ENCODE measurements at places on chromosomes 7 and 10.

GRCh38 chr10:68106656-68107055 is 2.6 kb upstream of the MYPN start:
- no peak for DNase-seq

DNA sequence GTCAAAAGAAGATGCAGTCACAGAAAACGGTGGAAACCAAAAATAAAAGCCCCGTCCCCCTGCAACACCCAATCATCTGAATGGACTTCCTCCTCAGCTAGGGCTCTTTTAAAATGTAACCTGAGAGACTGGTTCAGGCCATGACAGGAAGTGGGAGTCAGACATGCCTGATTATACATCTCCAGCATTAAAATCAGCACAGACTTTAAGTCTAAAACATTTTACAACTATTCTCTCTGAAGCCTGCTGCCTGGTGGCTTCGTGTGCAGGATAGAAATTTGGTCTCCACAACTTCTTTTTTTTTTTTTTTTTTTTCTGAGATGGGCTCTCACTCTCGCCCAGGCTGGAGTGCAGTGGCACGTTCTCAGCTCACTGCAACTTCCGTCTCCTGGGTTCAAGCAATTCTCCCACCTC is 30.3 kb downstream of the HACD1 start:
- DNase-seq = no peak

DNA sequence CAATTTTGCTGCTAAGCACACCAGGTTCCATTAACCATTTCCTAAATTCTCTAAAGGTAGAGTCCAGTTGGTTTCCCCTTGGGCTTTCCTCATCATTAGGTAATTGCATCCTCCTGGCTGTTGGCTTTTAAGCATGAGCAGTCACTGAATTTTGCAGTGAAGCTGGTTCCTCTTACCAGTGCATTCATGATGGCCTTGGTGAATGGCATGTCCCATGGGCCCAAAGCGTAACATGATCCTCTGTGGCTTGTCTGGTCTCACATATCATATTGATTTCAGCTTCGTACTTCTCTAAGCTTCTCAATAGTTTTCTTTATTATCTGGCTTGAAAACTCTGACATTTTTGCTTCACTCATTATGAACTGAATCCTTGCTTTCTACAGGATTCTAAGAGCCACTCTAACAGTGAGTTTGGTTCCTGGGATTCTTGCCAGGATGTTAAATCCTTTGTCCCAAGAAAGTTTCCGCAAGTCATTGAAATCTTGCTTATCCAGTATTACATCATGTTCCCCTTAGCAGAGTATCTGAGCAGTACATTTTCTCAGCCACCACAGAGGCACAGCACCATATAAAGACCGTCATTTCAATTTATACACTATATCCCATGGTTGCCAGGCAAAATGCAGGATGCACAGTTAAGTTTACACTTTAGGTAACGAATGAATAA is 134.2 kb downstream of the PTN start:
- no peak for DNase-seq

DNA sequence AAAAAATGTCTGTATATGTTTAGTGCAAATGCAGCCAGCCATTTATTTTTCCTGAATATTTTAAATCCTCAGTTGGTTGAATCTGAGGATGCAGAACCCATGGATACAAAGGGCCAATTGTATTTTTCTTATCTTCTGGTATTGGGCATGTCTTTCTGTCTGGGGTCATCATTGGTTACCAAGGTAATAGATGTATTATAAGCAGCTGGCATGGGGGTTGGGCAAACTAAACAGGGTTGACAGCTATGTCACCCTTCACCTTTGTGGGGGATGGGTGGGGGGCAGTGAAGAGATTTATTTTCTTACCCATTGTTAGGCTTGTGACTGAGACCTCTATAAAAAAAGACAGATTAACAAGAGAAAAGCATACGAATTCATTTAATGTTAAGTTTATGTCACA is 38.8 kb downstream of the CDHR3 start:
- no peak for DNase-seq

GRCh38 chr10:3361640-3362039 is 189.1 kb upstream of the PITRM1 start:
- no peak for DNase-seq

DNA sequence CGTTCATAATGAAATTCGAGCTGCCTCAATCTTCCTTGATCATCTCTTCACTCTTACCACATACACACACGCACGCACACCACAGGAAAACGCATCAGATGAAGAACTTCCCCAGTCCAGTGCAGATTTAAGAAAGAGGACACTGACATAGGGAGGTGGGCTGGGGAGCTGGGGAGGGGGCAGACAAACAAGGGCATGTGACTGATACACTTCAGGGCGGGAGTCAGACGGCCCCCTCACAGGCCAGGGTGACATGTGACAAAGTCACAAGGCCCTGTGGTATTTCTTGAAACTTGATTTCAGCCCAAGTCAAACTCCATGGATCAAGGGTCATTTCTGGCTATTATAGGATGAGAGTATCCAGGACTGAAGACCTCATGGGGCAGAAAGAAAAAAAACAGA is 82.6 kb downstream of the KCNMA1 start:
- DNase-seq = no peak

- DNase-seq = no peak
These were observed 43.7 kb downstream of the CH25H start for GRCh38 chr10:89163265-89163995.

DNA sequence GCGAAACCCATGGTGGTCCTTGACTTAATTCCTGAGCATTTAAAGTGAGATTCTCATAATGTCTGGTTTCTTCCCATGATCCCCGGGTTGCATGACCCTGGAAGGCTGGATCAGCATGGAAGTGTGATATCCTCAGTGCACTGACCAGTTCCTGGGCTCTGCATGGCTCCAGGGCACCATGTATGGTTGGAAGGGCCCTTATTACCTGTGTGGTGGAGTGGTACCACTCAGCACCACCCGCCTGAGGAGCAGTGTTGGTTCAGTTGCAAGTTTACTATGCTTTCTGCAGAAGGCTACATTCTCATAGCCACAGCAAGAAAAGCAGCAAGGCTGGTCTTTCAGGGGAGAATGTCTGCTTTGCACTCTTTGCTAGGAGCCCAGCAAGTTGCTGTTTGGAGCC is 325.7 kb upstream of the MKI67 start:
- no peak for DNase-seq

GRCh38 chr10:37976880-37977203 is 395 bp upstream of the ZNF25 start:
- no peak for DNase-seq

GRCh38 chr7:132090444-132090843 is 485.8 kb downstream of the PLXNA4 start:
- DNase-seq = no peak

GRCh38 chr10:100766693-100767421 is 21.5 kb downstream of the PAX2 start:
- DNase-seq = no peak

DNA sequence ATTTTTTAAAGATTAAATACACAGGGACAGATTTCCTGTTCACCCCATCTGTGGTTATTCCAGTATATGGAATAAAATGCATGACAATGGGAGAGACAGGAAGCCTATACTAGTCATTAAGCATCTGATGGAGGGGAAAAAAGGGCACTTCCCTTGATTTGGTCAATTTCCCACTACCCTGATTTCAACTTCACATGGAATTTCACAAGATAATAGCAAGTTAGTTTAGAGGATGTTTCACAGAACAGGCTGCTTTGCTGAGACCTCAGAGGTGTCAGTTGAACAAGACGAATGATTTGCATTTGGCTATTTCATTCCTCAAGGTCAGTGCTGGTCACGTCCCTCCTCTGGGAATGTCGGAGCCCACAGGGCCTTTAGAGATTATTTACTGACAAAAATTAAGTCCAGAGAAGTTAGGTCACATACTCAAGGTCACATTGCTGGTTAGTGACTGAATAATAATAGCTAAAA is 4.7 kb upstream of the ITPRIP start:
- no peak for DNase-seq

DNA sequence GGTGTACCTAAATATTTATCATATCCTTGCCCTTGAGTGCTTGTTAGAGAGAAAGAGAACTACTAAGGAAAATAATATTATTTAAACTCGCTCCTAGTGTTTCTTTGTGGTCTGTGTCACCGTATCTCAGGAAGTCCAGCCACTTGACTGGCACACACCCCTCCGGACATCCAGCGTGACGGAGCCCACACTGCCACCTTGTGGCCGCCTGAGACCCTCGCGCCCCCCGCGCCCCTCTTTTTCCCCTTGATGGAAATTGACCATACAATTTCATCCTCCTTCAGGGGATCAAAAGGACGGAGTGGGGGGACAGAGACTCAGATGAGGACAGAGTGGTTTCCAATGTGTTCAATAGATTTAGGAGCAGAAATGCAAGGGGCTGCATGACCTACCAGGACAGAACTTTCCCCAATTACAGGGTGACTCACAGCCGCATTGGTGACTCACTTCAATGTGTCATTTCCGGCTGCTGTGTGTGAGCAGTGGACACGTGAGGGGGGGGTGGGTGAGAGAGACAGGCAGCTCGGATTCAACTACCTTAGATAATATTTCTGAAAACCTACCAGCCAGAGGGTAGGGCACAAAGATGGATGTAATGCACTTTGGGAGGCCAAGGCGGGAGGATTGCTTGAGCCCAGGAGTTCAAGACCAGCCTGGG is 11.4 kb downstream of the SERPINE1 start:
- peak; percentile 76 for DNase-seq

GRCh38 chr7:146116521-146117222 is at the start of gene CNTNAP2:
Gene CNTNAP2, plus strand, starts transcription at chr7:146116801. Its CDS starts 76 bp downstream, at chr7:146116877.
- no peak for DNase-seq

- no peak for DNase-seq
These were observed 96.6 kb downstream of the TPST1 start for GRCh38 chr7:66301737-66302136.

DNA sequence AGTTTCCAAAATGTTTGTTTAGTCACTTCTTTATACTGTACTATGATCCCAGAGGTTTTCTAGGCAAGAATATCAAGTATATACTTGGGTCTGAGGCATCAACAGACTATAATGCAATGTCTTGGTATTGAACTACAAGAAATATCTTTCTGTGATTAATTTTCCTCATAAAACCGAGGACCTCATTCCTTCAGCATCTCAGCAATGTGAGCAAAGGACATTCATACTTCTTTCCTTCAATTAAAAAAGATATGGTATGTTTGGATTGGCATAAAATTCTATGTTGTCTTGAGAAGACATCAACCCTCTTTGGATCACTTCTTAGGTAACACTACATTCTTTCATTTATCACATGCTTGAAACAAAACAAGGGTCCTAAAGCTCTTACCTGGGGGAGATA is 524.5 kb downstream of the PHTF2 start:
- no peak for DNase-seq

Measured in activated T-helper 1 cell treated with anti-CD3 and anti-CD28 coated beads, Interleukin-2, amount 50 U/mL, for 16 hours (primary cell).